ENCODE measurements at places on chromosomes 6 and 20.

GRCh38 chr6:96834070-96834469 is 3.2 kb downstream of the GPR63 start:
- no peak for DNase-seq

DNA sequence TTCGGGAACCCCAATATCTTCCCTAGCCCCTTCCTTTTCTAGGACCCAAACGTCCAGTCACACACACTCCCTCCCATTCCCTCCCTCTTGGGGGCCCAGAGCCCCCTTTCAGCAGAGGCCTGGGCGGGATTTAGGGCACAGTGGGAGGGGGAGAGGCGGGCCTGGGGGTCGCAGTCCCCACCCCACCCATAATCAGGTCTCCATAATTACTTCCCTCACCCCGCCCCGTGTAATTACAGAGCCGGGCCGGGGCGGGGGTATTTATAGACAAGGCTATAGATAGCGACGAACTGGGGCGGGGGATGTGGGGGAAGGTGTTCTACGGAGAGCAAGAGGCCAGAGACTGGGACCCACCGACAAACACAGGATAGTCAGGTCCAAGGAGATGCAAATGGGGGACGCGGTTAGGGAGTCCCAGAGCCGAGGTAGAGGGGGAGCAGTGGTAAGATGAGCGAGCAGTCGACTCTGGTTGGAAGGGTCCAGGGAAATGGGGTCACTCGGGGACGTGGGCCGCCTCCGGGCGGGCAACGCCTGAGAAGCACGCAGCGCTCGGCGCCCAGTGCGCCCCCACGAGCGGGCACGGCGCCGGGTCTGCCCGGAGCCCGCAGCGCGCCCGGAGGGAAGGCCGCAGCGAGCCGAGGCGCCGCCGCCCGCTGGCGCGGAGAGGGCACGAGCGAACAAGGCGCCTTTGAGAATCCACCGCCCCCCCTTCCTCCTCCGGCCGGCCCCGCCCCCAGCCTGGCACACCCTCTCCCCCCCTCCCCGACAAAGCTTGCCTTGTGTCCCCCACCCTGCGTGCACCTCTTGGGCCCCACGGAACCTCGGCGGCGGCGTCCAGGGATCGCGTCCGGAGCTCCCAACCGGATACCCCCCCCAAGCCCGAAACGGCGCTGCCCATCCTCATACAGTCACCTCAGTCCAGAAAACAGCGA is 670 bp upstream of the COL11A2 start:
- DNase-seq, result no peak

GRCh38 chr6:169846286-169847056 is 95.0 kb downstream of the ERMARD start:
- no peak for DNase-seq

- no peak for DNase-seq
Measured at GRCh38 chr20:48797275-48797825, 30.4 kb downstream of the PREX1 start.

DNA sequence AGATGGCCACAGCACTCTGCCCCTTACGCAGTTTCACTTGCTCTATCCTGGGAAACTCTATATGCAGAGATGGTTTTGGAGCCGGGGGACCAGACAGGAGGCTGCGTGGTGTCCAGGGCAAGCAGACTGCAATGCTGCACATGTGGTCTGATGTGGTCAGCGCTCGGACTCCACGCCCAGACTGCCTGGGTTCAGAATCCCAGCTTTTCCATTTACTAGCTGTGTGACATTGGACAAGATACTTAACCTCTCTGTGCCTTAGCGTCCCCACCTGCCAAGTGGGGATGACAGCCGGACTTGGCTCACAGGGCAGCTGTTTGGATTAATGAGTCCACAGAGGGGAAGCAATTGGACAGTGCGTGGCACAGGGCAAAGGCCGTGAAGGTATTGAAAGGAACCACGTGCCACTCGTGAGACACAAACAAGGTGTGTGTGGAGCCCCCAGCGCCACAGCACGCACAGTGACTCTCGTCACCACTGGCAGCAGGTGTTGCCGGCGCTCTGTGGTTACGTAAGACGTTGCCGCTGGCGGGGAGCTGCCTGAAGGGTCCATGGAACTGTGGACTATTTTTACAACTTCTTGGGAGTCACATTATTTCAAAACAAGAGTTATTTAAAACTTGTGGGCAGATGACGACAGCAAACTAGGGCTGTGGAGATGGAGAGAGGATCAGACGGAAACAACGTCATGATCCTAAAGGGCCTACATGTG is 201.4 kb downstream of the PREX1 start:
- DNase-seq, result no peak

DNA sequence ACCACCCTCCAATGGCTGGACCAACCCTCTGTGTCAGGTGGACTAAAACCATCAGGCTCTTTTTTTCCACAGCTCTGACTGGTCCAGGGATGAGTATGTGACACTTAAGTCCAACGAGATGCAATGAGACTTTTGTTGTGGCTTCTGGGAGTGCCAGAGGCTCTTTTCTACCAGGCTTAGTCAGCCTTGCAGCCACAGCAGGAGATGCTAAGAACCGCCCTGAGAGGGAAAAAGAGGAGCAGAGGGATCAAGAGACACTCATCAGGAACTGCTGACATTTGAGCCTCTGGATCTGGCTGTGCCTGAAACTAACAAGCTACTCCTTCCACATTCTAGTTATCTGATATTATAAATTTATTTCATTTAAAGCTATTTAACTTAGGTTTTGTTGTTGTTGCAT is 270.9 kb upstream of the SULF2 start:
- DNase-seq, result no peak

GRCh38 chr6:147108259-147108910 is 95.8 kb upstream of the STXBP5 start:
- no peak for DNase-seq

DNA sequence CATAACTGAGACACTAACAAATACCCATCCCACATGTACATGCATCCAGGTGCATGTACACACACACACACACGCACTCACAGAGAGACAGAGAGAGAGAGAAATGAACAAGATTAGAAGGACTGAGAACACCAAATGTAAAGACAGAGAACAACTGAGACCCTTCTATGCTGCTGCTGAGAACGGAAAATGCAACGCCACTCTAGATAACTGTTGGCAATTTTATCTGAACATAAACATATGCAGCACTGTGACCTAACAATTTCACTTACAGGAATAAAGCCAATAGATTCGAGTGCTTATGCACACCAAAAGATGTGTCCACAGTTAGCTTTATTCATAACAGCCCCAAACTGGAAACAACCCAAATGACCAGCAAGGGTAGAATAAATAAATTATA is 103.8 kb upstream of the LY86 start:
- DNase-seq, result no peak

DNA sequence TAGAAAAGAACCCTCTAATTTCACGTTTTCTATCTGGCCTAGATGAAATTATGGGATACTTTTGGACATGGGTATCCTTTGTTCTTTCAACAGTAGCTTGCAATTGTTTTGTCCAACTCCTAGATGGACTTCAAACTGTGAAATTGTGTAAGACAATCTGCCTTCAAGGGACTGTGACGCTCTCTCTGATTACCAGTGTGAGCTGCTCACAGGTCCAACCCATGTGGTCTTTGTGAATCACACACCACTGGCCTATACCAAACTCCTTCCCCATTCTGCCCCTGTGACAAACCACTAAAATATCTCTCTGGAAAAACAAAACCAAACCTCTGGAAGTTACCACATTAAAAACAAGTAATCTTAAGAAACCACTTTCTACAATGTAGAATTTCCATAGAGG is 59.5 kb downstream of the NINL start:
- no peak for DNase-seq

GRCh38 chr6:151376440-151376839 is 14.9 kb downstream of the ZBTB2 start:
- no peak for DNase-seq

- DNase-seq, result no peak
Measured at GRCh38 chr6:46299253-46299652, 128.5 kb upstream of the ENPP5 start.

DNA sequence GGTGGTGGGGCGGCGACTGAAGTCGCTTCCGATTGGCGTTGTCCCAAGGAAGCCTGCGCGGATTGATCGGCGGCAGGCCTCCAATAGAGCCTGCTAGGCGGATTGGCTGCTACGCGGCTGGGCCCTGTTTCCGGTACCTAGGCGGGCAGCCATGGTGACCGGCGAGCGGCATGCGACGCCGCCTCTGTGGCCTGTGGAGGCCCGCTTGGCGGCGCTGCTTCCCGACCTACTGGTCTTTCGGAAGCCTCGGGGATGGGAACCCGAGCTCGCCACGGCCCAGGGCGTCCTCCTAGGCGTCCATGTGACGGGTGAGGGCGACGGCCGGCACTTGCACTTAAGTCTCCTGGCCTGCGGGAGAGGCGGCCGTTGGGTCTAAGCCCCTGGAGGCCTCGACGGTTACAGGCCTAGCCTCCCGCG is 28.1 kb downstream of the NFYA start:
- DNase-seq, result no peak

DNA sequence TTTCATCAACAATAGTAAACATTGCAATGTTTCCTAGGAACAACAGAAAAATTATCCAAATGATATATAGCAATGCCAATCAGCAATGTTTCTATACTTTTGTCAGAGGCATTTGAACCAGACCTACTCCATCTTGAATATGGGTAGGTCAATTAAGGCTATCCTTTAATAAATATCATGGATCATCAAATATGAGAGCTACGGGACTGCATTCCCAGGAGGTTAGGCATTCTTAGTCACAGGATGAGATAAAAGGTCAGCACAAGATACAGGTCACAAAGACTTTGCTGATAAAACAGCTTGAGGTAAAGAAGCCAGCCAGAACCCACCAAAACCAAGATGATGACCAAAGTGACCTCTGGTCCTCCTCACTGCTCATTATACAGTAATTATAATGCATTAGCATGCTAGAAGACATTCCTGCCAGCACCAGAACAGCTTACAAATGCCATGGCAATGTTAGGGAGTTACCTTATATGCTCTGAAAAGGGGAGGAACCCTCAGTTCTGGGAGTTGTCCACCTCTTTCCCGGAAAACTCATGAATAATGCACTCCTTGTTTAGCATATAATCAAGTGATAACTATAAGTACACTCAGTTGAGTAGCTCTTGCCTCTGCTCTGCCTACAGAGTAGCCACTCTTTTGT is 8.6 kb upstream of the SERPINB6 start:
- DNase-seq, result no peak

DNA sequence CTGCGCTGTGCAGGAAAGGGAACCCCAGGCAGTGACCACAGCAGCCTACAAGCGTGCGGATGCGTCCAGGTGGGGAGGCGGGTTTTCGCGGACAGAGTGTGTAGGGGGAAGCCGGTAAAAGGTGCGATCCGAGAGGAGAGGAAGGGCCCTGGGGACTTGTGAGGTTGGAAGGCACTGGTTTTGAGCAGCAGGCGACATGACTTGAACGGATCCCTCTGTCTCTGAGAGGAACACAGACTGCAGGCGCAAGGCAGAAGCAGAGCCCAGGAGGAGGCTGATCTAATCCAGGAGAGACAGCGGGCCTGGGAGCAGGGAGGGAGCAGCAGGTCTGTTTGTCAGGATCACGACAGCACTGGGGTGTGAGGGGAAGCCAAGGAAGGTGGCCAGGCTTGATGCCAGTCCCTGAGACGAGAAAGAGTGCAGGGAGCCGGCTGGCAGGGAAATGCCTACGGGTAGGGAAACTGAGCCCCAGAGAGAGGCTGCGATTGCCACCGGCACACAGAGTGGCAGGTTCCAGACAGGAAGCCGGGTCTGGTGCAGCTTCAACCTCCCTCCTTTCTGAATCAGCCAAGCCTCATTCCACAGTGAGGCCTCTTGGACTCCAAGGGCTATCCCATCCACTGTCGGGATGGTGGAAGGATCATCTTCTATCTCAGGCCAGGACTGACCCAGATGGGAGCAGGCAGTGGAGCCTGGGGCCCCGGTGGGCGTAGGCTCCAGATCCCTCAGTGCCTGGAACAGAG is 57.1 kb downstream of the HNF4A start:
- no peak for DNase-seq

GRCh38 chr6:35152067-35152707 is 11.0 kb upstream of the TCP11 start:
- no peak for DNase-seq

- DNase-seq, result no peak
Measured at GRCh38 chr20:57769756-57770155, 59.9 kb upstream of the PMEPA1 start.

- no peak for DNase-seq
Measured at GRCh38 chr20:8740265-8740664, 328.6 kb upstream of the PLCB4 start.

GRCh38 chr6:110606151-110606550 is 129.7 kb upstream of the SLC22A16 start:
- DNase-seq, result no peak

- no peak for DNase-seq
Measured at GRCh38 chr6:13702809-13703302, 8.8 kb downstream of the RANBP9 start.

DNA sequence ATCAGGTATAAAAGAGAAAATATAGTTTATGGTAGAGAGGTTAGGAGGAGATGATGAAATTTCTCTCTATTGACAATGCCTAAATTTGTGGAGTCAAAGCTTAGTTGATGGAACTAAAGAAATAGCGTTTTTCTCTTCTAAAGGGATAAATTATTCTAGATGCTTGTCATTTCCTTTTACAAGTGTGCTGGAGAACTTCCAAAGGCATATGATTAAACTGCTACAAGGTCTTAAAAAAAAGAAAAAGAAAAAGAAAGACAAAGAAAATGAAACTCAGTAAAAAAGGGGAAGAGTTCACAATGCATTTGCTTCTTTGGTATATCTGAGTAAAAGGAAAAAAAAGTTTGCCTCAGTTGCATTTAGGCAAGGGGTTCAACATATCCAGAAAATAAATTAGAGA is 499.8 kb upstream of the PTCHD4 start:
- DNase-seq, result no peak

- DNase-seq, result peak; percentile 39
Measured at GRCh38 chr6:31877651-31878161, 1.1 kb downstream of the SLC44A4 start.

GRCh38 chr6:97668716-97669115 is 385.7 kb upstream of the MMS22L start:
- DNase-seq, result no peak

GRCh38 chr20:22572491-22572890 is 11.9 kb downstream of the FOXA2 start:
- no peak for DNase-seq

DNA sequence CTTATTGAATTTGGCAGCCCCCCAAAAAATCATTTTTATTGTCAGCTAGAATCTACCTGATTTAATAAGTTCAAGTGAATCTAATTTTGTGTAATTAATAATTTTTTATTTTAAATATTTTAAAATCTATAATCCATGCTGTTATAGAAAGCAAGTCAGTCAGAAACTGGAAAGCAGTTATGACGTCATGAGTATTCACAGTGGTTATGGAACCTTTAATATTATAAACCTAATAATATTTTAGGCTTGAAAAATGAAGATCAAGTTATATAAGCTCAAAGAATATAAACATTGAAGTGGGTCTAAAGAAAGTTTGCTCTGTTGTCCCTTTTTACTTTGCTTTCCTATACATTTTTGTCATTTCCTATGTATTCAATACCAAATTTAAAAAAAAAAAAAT is 1075.1 kb upstream of the EPHA7 start:
- no peak for DNase-seq
